NCI-H1436 (cell line): ENCODE measurements at places on chromosomes 12 and 14.

DNA sequence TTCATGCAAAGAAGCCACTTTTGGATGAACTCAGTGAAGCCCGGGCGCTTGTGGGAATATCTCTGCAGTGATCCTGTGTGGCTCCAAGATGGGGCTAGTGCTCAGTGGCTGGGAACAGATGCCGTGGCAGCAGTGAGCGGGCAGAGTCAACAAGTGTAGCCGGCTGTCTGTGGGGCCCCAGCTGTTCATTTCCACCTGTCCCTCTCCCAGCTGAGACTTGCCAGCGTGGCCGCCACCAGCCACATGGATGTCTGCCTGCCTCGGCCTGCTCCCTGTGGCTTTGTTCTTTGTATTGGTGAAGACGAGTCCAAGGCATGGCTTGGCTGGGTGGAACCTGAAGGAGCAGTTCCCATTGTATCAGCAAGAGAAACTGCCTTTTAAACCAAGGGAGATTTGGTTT is 77.3 kb downstream of the NOS1 start:
- no peak for DNase-seq

DNA sequence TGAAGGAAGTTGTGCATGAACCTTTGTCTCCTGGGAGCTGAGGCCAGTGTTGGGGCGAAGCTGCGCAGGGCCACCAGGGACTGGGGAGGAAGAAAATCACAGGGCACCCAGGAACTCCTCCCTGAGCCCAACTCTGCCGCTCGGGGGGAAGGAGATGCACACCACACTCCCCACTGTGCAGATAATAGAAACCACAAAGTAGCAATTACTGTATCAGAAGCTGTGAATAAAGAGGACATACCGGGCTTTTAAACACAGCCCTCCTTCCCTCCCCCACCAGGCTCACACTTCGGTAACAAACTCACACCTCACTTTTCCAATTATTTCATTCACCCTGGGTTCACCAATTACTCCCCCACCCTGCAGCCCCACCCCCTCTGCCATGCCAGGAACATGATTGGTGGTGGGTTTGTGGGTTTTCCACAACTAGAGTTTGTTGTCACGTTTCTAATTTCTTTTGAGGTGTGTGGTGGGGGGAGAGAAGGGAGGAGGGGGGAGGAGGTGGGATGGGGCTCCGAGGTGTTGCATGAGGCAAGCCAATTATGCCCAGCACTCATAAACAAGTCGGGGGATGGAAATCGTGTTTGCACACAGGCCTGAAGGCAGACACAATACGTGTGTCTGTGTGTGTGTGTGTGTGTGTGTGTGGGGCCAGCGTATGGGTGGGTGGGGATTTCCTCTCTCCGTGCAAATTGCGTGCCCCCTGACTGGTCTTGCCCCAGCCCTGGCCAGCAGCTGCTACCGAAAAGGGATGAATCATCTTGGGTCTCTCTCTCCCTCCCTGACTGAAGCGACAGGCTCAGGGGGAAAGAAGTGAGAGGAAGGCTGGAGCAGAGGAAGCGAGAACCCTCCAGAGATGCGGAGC is 103.3 kb downstream of the RBM19 start:
- peak; percentile 72 for DNase-seq

DNA sequence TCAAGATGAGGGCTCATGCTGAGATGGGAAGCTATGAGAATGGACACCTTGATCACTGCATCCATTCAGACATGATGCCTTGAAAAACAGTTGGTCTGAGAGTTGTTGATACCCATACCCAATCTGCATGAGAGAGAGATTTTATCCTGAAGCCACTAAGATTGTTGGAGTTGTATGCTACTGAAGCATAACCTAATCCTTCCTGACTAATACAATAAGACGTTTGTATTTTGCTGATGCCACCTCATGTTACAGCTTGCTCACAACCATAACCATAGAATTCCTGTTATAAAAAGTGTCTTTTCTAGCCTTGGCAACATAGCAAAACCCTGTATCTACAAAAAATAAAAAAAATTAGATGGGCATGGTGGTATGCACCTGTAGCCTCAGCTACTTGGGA is 12.7 kb upstream of the SERPINA1 start:
- no peak for DNase-seq

DNA sequence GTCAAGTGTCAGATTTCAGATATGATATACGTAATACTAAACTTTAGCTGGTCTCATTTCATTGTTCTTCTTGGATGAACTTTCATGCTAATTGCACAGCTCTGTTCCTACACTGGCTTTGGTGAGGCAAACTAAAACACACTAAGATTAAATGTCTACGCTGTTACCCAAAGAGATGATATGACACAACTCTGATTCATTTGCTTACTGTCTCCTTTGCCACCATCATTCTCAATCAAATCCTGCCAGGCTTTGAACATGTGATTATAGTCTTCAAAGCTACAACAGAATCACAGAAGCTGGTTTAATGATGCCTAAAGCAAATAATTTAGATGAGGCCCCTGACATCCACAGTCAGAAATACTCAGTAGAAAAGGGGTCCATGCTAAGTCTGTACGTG is 37.7 kb downstream of the MDGA2 start:
- DNase-seq: no peak

DNA sequence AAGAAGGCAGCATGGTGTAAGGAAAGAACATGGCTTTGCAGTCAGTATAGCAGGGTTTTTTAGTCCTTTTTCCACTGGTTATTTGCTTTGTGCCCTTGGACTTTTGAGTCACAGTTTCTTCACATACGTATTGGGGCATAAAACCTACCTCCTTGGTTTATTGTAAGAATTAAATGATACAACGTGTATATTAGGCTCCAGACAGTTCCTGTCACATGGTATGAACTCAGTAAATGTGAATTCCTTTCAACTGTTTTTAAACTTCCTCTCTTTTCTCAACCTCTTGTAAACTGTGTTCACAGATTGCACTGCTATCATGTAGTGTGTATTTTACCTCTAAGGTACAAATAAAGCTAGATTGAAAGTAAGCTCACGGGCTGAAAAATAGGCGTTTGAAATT is 29.5 kb downstream of the MSRB3 start:
- no peak for DNase-seq

DNA sequence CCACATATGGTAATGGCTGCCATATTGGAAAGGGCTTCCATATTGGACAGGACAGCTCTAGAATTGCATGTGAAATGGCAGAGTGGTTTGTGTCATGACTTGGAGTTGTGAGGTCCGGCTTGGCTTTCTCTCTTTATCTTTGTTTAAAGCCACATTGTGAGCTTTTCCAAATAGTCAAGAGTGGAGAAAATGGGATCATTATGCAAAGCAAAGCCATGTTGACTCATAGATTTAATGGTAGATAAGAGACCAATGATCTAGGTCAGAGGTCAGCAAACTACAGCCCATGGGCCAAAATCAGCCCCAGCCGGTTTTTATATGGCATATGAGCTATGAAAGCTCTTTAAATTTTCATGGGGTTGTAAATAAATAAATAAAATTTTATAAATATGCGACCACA is 449.1 kb downstream of the BCL11B start:
- DNase-seq: no peak

- DNase-seq: no peak
These were observed 125.4 kb downstream of the SAMD4A start for GRCh38 chr14:54692284-54692772.

GRCh38 chr12:54477259-54477658 is 3.9 kb upstream of the GTSF1 start:
- no peak for DNase-seq
